Spleen (tissue), 13 donors: ENCODE measurements at places on chromosomes 11 and 22. TPM values are rescaled to one million over a fixed set of nuclear protein-coding genes. Genes with fewer than 3 reads are reported as not detected.

DNA sequence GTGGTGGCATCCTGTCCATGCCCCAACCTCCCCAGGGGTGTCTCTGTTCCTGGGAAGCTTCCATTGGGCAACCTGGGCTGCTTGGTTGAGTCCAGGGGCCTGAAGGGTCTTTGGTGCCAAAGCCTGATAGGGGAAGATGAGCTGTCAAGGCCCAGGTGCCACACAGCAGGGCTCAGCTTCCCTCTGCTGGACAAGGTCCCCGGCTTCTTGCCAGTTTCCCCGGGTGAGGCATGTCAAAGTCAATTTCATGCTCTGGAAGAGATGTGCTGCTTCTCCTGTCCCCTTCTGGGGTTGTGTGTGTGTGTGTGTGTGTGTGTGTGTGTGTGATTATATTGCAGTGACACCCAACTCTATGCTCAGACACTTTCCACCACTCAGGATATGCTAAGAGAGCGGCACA lies 26.9 kb downstream of the TP53I11 start:
- DNase-seq: no peak
- no peak overlapping the region for H3K4me3 ChIP-seq
- H3K4me1 ChIP-seq: no peaks in the 10 kb centered on the region
- peaks cover 5% of the 10 kb centered on the region for H3K36me3 ChIP-seq

GRCh38 chr22:33247758-33248157 lies 189.6 kb upstream of the SYN3 start:
- H3K27me3 ChIP-seq: no peaks in the 10 kb centered on the region
- no peak overlapping the region for H3K4me3 ChIP-seq
- H3K27ac ChIP-seq: no peak overlapping the region
- no peak for DNase-seq

- no peak overlapping the region for H3K4me3 ChIP-seq
- DNase-seq: no peak
- H3K27ac ChIP-seq: no peak overlapping the region
- H3K4me1 ChIP-seq: no peaks in the 10 kb centered on the region
- peaks cover 27% of the 10 kb centered on the region for H3K36me3 ChIP-seq
- no peaks in the 10 kb centered on the region for H3K27me3 ChIP-seq
Observed at GRCh38 chr11:17799147-17799546, 64.6 kb downstream of the KCNC1 start.

DNA sequence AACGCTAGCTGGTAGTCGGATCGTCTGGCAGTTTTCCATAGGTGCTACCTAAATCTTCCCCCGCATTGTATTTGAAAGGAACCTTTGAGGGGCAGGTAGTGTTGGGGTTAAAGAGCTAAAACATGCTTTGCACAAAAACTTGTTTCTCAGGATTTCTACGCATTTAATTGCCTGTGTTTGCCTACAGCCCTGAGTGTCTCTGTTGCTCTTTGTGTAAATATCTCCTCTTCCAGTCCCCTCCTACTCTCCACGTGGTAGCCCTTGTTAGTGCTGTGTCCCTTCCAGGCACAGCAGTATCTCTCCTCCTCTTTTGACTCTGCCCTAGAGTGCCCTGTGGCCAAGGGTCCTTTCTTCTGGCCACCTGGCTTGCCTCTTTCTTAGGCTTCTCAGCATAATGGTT lies 81.7 kb downstream of the BARX2 start:
- H3K36me3 ChIP-seq: no peaks in the 10 kb centered on the region
- no peaks in the 10 kb centered on the region for H3K4me1 ChIP-seq
- H3K27ac ChIP-seq: no peak overlapping the region
- no peak overlapping the region for H3K4me3 ChIP-seq

DNA sequence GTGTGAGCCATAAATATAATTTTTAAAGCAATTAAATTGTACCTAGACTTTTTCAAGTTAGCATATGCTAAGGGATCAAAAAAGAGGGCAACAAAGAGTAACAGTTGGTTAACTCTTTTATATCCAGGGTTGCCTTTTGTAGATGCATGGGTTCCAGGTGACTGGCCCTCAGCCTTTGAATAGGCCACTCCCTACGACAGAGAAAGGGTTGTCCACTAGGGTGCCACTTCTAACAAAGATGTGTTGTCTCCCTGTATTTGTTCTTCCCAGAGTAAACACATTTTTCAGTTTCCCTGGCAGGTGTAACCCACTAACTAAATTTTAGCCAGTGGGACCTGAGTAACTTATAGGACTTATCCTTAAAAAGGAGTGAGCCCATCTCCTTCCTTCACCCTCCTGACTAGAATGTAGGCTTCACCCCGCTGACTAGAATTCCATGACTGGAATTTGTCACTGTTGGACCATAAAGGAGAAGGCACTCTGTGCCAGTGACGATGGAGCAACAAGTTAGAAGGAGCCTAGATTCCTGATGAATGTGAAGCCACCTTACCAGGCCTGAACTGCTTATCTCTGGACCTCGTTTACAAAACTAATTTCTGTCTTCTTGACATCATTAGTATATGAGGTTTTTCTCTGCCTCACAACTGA lies 16.6 kb downstream of the TUG1 start:
- no peaks in the 10 kb centered on the region for H3K36me3 ChIP-seq
- no peak for DNase-seq
- H3K4me1 ChIP-seq: no peaks in the 10 kb centered on the region

DNA sequence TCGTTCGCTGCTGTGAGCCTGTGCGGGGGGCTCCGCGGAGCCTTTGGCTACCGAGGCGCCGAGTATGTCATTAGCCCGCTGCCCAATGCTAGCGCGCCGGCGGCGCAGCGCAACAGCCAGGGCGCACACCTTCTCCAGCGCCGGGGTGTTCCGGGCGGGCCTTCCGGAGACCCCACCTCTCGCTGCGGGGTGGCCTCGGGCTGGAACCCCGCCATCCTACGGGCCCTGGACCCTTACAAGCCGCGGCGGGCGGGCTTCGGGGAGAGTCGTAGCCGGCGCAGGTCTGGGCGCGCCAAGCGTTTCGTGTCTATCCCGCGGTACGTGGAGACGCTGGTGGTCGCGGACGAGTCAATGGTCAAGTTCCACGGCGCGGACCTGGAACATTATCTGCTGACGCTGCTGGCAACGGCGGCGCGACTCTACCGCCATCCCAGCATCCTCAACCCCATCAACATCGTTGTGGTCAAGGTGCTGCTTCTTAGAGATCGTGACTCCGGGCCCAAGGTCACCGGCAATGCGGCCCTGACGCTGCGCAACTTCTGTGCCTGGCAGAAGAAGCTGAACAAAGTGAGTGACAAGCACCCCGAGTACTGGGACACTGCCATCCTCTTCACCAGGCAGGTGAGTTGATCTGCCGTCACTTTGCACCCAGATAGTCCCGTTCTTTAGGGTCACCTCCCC lies 1.0 kb downstream of the ADAMTS15 start:
- no peaks in the 10 kb centered on the region for H3K27me3 ChIP-seq
- no peaks in the 10 kb centered on the region for H3K36me3 ChIP-seq
- peak overlapping the region; percentile 53 for H3K27ac ChIP-seq
- H3K4me3 ChIP-seq: peak overlapping the region; percentile 70
- peaks cover 23% of the 10 kb centered on the region for H3K4me1 ChIP-seq

DNA sequence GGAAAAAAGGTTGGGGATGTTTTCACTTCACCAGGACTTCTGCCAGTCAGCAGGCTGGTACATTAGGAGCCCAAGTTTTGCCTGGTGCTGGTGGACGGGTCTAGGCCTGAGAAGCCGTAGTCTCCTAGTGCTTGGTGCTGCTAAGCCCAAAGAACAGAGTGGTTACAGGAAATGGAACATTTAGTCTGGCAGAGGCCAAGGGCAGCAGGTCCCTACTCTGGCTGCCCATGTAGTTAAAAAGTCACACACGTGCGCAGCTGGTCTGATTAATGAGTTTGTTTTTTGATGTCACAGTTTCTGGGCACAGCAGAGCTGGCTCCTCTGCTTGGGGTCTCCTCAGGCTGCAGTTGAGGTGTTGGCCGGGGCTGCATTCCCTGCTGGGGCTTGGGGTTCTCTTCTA lies 20.6 kb downstream of the BCR start:
- no peaks in the 10 kb centered on the region for H3K27me3 ChIP-seq
- no peak overlapping the region for H3K27ac ChIP-seq
- peaks cover 96% of the 10 kb centered on the region for H3K4me1 ChIP-seq
- H3K4me3 ChIP-seq: no peak overlapping the region

DNA sequence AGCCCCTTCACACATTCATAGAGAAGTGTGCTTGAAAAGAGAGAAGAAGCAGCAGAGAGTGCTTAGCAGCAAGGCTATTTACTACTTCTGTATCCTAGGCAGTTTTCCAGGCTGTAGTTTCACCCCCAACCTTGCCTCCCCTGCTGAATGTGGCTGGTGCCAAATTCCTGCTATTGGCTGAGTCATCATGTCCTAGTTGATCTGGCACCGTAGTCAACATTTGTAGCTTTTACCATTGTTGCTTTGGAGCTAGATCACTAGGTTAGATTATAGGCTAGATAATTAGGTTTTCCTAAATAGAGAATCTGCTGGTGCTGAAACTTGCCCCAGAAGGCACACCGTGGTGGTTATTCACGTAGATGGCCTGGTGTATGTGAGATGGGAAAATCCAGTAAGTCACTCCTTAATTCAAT lies 32.7 kb downstream of the ARHGAP42 start:
- no peaks in the 10 kb centered on the region for H3K36me3 ChIP-seq
- no peak overlapping the region for H3K4me3 ChIP-seq
- H3K27me3 ChIP-seq: no peaks in the 10 kb centered on the region

GRCh38 chr11:79100093-79100910 lies 340.5 kb downstream of the TENM4 start:
- H3K27me3 ChIP-seq: peaks cover 6% of the 10 kb centered on the region
- no peak overlapping the region for H3K4me3 ChIP-seq
- H3K4me1 ChIP-seq: no peaks in the 10 kb centered on the region

DNA sequence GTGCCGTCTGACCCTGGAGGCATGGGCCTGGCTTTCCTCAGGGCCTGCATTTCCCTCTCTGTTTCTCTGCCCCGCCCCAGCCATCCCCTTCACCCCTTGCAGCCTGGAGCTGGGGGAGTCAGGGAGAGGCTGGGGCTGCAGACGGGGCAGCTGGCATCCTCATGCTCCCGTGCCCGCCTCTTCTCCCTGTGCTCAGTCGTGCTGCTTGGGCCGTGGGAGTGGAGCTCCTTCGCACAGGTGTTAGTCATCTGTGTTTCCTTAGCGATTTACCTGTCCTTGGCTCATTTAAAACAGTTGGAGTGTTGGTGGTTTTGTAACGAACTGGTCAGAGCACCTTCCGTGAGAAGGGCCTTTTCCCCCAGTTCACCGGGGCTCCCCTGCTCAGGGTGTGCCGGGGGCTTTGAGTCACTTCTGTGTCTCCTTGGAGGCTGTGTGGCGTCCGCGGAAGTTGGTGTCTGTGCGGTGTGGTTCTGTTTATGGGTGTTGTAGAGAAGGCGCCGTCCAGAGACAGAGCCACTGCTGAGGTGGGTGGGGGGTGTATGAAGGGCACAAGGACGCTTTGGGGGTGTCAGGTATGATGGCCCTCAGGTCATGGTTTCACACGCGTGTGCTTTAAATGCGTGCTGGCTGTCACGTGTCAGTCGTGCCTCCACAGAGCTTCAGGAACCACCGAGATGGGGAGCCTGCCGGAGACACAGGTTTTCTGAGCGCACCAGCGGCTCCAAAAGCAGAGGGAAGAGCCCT lies 19.5 kb downstream of the BRSK2 start:
- H3K4me3 ChIP-seq: no peak overlapping the region
- DNase-seq: no peak
- H3K27ac ChIP-seq: no peak overlapping the region
- no peaks in the 10 kb centered on the region for H3K4me1 ChIP-seq
- no peaks in the 10 kb centered on the region for H3K27me3 ChIP-seq
- H3K36me3 ChIP-seq: no peaks in the 10 kb centered on the region

DNA sequence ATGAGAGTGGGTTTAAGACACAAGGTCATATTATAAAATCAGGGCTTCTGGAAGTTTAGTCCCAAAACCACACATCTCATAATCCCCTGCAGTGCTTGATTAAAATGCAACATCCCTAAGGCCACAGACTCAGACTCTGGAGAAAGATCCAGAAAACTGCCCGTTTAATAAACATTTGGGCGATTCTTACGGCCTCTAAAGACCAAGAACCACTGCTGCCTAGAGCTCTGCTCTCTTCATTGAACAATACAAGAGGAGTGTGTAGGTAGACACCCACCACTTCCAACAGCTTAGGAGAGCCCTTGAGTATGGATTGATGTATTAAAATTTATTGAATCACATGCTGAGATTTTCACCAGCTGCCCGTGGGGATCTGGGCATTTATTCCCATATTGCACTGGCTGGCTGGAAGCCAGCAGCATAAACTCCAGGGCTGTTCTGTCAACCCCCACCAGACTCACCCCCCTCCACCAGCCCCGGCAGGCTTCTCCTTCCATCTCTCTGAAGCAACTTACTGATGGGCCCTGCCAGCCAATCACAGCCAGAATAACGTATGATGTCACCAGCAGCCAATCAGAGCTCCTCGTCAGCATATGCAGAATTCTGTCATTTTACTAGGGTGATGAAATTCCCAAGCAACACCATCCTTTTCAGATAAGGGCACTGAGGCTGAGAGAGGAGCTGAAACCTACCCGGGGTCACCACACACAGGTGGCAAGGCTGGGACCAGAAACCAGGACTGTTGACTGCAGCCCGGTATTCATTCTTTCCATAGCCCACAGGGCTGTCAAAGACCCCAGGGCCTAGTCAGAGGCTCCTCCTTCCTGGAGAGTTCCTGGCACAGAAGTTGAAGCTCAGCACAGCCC lies 749 bp upstream of the BEST1 start:
- no peak overlapping the region for H3K4me3 ChIP-seq
- H3K27ac ChIP-seq: no peak overlapping the region
- no peak for DNase-seq
- H3K4me1 ChIP-seq: peaks cover 40% of the 10 kb centered on the region
- H3K27me3 ChIP-seq: no peaks in the 10 kb centered on the region

DNA sequence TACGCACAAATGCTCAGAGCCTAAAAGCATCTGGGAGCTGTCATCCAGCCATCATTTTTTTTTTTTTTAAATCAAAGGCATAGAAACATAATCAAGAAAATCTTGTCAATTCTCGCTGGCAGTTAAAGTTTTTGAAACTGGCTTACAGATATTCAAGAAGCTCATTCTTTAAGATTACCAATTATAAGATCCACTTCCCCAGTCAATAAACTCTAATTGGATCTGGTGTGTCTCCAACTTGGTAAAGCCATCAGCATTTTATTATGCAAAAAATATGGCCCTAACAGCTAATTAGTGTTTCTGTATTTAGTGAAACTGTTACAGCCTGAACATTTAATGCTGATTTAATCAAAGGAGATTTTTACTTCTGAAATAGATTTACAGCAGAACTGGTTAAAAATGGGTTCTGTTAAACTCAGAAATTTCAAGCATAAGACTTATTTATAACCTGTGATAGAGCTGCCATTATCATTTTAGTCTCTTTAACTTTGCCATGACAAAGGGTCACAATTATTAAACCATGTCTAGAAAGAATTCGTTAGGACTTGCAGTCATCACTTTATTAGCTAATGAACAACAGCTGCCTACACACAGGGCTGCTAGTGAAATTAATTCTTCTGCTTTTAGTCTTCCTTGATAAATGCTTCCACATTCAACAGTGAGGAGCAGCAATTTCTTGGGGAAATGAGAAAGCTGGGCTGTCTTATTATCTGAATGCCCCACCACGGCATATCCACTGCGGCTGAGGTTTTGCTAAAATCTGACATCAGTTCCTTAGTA lies 176.4 kb upstream of the PITPNB start:
- no peaks in the 10 kb centered on the region for H3K27me3 ChIP-seq
- no peak for DNase-seq
- no peak overlapping the region for H3K27ac ChIP-seq
- H3K36me3 ChIP-seq: peaks cover 7% of the 10 kb centered on the region
- no peak overlapping the region for H3K4me3 ChIP-seq

- H3K36me3 ChIP-seq: no peaks in the 10 kb centered on the region
- H3K27ac ChIP-seq: peak overlapping the region; percentile 51
- H3K4me1 ChIP-seq: peaks cover 61% of the 10 kb centered on the region
- H3K4me3 ChIP-seq: peak overlapping the region; percentile 84
- H3K27me3 ChIP-seq: peaks cover 8% of the 10 kb centered on the region
Observed at GRCh38 chr11:44727373-44728287, 868 bp downstream of the TSPAN18 start.

Gene OR5W2
- not detected for polyA plus RNA-seq

Gene OR5P2
- not detected for polyA plus RNA-seq

Gene ASCC2
- polyA plus RNA-seq: 47.3 TPM

Gene ADM2
- polyA plus RNA-seq: 0.74 TPM

Gene LRP4
- polyA plus RNA-seq: 3.6 TPM

Gene CCDC73
- 0.18 TPM for polyA plus RNA-seq

Gene CALCA
- 0.26 TPM for polyA plus RNA-seq
